ENCODE measurements at places on chromosomes 3 and 15. TPM values are rescaled to one million over a fixed set of nuclear protein-coding genes. Genes with fewer than 3 reads are reported as not detected.
A peak's percentile ranks its signal among the peaks of the same experiment; 100 is the strongest.

Gene CFAP92
- total RNA-seq: 0.14 TPM

- DNase-seq: peak; percentile 88
Observed at GRCh38 chr3:8550611-8551010, 49.0 kb downstream of the LMCD1 start.

DNA sequence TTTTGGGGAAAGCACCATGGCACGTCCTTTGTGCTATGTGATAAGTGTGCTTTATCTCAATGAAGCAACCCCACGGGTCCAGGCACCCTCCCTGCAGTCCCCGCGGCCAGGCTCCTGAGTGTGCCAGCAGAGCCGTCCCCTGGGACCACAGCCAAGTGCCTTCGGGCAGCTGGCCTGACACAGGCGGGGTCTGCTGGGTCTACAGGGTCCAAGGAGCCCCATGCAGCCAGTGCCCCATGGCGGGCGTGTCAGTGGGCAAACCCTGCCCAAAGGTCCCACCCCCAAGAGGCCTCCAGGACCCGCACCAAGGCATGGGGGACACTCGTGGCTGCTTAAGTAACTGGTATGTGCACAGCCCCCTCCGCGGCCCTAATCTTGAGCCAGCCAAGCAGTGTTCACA is 35.3 kb downstream of the KLHL25 start:
- peak; percentile 74 for DNase-seq

DNA sequence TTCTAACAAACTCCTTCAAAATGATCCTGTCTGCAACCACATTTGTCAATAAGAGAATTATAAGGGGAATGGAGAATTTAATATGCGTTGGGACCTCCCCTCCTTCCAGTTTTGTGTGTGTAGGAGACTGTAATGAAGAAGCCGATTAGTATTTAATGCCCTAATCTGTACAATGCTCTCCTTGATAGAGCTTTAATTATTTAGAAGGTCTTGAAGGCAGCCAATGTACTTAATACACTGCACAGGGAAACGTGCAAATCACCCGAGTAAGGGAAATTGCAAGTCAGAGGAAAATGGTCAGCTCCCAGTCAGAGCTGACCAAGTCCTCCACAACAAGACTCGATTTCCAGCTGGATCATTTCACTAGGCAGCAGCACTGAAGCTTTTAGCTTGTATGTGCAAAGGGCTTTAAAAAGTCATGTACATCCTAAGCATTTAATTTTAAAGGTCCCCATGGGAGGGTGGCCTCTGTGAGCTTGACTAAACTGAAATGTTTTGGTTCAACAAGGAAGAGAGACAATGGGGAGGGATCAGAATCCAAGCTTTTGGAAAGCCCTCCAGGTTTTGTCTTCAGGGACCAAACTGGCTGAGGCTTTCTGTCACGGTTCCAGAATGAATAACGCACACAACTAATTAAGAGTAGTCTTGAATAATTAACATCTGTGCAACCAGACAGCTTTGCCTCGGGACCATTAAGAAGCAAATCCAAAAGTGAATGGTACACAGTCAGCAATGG is 159.8 kb upstream of the MITF start:
- DNase-seq: no peak

DNA sequence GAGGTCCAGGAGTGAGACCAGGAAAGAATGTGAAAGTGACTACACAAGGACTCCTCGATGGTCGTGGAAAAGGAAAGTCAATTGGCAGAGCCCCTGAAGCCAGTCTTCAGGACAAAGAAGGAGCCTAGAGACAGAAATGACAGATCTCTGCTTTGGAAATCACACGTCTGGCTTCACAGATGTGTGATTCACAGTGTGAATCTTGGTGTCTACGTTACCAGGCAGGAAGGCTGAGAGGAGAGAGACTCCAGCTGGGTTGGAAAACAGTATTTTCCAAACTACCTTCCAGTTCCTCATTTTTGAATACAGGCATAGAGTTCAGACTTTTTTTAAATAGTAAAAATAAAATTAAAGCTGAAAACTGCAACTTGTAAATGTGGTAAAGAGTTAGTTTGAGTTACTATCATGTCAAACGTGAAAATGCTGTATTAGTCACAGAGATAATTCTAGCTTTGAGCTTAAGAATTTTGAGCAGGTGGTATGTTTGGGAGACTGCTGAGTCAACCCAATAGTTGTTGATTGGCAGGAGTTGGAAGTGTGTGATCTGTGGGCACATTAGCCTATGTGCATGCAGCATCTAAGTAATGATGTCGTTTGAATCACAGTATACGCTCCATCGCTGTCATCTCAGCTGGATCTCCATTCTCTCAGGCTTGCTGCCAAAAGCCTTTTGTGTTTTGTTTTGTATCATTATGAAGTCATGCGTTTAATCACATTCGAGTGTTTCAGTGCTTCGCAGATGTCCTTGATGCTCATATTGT is 6.0 kb downstream of the CCR2 start:
- no peak for DNase-seq

DNA sequence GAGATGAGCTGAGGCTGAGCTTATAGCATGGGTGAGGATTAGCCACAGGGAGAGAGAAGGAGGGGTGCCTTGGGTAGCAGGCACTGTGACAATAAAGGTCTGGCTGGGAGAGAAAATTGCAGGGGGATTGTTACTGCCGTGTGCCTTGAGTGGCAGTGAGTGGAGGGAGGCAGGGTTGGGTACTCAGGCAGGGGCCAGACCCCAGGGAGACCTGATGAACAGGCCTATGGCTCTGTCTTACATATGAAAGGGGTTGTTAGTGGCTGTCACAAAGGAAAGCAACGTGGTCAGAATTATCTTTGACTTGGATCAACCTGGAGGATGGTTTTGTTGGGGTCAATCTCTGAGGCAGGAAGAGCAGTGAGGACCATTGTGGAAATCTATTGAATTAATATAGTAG is 84.5 kb downstream of the LRTM1 start:
- no peak for DNase-seq

Gene KCNMB3
- total RNA-seq: 2.7 TPM

DNA sequence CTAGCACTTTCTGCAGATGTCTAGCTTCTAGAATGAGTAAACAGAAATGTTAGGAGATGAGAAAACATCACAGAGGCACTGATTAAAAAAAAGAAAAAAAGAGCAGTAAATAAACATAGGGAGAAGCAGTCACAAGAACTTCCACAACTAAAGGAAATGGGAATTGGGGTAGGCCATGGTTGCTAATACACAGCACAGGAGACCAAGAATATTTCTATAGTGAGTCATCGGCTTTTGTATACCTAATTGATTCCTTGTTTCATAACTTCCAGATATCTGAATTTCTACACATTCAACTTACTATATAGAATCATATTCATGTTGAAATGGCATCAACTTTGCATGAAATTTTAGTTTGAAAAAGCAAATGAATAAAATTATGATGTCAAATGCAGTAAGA is 47.3 kb upstream of the TCF12 start:
- DNase-seq: no peak

Gene PCOLCE2
- total RNA-seq: 39.7 TPM

Gene PPP2R3A
- total RNA-seq: 10.6 TPM

- no peak for DNase-seq
Observed at GRCh38 chr15:81492969-81493645, 119.1 kb upstream of the TMC3 start.

- DNase-seq: no peak
Observed at GRCh38 chr3:113607219-113607596, 74.9 kb downstream of the SIDT1 start.

DNA sequence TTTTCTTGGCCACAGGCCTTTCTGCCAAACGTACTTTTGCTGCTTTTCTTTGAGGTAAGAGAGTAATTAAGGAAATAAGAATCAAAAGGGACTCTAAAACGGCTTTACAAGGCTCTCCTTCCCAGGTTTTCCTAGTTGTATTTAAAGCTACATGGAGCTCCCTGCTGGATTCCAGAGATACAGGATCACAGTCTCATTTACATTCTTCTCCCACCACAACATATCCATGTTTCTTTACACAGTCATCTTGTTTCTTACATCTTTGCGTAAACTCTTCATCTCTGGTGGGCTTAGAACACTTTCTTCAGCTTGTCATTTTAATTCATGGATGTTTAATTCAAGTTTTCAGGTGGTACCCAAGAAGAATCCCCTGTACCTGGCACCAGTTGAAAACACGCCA is 117.6 kb upstream of the BFSP2 start:
- DNase-seq: no peak

- no peak for DNase-seq
Observed at GRCh38 chr3:46380471-46381221, 9.9 kb downstream of the CCR5 start.

Gene GOLGA6B
- not detected for total RNA-seq

GRCh38 chr3:175356899-175357324 is 497.8 kb downstream of the NAALADL2 start:
- no peak for DNase-seq

GRCh38 chr3:32816439-32817256 is 1.1 kb upstream of the TRIM71 start:
- peak; percentile 80 for DNase-seq

- no peak for DNase-seq
Observed at GRCh38 chr3:69020424-69020823, 6.9 kb upstream of the EOGT start.

GRCh38 chr3:195800240-195800639 is 11.5 kb downstream of the MUC4 start:
- no peak for DNase-seq

Gene BNIP2
- 81.6 TPM for total RNA-seq

- DNase-seq: no peak
Observed at GRCh38 chr15:38961931-38962330, 397.3 kb upstream of the RASGRP1 start.

DNA sequence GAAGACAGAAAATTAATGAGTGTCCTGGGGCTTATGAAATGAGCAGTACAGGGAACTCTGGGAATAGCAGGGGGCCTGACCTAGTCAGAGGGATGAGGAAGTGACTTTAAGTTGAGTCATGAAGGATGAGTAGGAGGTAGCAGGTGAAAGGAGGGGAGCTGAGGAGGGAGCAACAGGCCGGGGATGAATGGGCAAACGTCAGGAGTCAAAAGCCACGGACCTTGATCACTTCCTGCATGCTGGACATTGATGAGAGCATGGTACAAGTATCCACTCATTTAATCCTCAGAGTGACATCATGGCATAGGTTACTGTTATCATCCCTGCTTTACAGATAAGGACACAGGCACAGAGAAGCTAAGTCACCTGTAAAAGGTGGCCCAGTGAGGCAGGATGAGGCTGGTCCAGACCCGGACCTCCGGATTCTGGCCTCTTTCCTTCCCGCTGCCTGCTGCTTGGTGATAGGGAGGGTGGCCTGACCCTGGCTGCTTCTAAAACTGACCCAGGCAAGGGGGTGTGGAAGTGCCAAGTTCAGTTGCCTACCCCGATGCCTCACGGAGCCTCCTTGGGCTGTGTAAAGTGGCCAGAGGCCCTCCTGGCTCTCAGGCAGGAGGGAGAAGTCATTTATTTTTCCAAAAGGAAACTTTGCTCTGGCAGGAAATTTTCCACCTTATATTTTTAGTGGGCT is 7.6 kb downstream of the CORO2B start:
- DNase-seq: peak; percentile 59

- DNase-seq: no peak
Observed at GRCh38 chr3:48371651-48372376, at the start of gene FBXW12. Gene FBXW12 (plus strand): TSS chr3:48372219. CDS start chr3:48372768, 549 bp downstream.

GRCh38 chr3:86654806-86655460 is 336.0 kb downstream of the VGLL3 start:
- DNase-seq: no peak

- DNase-seq: no peak
Observed at GRCh38 chr15:75211436-75212199, 9.9 kb downstream of the C15orf39 start.

Gene MST1
- total RNA-seq: 9.1 TPM

DNA sequence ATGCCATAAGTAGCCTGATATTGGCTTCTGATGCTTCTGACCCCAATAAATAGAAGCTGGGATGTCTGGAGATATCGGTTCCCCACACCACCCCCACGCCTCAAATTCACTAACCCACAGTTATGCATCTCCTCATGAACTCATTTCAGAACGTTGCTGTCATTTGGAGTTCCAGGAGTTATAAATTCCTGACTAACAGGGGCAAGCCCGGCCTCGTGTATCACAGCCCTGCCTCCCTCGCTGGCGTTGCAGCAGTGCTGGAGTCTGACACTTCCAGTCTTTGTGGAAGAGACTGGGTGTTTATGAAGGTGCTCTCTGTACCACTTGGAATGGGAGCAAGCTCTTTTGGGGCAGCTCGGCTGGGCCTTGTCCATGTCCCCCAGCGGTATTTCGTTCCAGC is 101.0 kb downstream of the ANP32A start:
- DNase-seq: no peak

DNA sequence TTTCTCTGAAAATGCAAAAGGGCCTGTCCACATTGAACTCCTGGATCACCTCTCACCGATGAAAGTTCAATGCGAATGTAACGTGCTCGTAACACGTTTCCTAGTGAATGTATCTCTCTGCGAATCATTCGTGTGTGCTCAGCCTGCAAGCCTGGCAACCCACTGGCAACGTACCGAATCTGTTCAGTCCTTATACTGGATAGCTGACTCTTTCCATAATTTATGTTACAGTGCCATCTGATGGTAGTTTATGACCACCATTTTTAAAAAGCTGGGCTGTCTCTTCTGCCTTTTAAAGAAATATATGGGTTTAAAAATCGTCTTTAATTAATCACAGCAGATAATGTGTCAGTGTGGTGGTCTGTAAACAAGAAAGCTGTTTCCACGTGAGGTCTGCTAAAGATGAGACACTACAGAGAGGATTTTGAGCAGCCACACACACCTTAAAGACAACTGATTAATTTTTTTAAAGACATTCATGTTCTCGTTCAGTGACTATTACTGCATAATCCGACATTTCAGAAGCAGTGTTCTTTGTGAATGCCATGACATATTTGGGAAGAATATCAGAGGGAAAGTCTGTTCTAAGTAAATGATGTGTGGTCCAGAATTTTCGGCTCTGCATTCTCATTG is 69.4 kb upstream of the FOXP1 start:
- no peak for DNase-seq

DNA sequence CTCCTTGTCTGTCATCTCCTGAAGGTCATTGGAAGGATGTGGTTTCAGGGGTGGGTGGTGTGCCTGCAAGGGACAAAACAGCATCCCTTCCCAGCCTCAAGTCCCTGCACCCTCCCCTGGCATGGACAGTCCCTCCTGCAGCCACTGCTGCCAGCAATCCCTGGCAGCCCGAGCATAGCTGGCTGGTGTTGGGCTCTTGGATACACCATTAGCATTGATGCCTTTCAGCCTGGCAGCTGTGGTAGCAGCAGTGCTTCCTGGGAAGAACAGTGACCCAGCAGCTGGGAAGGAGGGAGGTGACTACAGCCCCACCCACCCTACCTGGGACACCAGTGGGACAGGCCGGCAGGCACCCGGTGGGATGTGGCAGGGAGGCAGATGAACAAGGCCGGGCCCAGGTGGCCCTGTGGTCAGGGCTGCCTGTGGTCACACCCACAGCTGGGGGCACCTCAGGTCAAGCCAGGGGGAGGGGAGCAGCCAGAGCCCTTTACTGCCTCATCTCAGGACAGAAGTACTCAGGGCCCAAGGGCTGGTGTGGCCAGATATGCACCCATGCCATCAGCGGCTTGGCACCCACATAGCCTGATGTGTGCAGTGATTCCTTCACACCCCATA is 32.9 kb upstream of the TMEM115 start:
- no peak for DNase-seq

- DNase-seq: peak; percentile 64
Observed at GRCh38 chr3:119497820-119498185, 544 bp upstream of the TIMMDC1 start.

- DNase-seq: no peak
Observed at GRCh38 chr3:130659911-130660310, 86.7 kb downstream of the PIK3R4 start.

Gene LMLN
- total RNA-seq: 7.3 TPM

- DNase-seq: peak; percentile 40
Observed at GRCh38 chr15:80906159-80906766, 83.4 kb downstream of the MESD start.

Gene KLF15
- 10.6 TPM for total RNA-seq

Gene SAMMSON
- total RNA-seq: 0.33 TPM

- no peak for DNase-seq
Observed at GRCh38 chr3:23592961-23593931, 212.5 kb upstream of the UBE2E1 start.
